ENCODE measurements at places on chromosomes 6 and 20.

DNA sequence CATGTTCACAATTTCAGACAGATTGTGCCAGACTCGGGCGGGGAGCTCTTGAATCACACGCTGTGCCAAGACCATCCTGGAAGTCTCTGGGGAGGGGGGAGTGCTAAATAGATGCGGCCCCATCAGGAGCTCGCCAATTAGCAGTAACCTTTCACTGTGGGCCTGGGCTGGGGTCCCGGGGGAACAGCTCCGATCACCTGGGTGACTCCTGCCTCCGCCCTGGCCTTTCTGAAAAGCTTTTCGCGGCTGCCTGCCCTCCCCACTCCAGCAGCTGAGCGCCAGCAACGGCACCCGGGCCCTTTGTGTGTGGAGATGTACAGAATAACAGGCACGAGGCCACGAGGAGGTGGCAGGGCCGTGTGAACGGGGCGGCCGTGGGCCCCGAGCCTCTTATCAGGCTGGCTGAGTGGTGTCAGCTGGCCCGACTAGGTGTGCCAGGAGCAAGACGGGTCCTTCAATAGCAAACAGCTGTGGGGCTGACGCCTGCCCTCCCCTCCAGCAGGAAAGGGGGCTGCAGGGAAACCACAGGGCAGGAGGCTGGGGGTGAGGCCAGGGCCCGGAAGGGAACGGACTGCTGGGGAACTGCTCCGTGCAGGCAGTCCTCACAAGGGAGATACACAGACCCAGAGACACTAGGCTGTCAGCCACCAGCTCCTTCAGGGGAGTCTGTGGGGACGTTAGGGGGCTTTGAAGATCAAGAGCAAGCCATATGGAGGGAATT is 56.8 kb downstream of the NOL4L start:
- no peak for DNase-seq

GRCh38 chr20:1313236-1313964 is 15.5 kb downstream of the SDCBP2 start:
- peak; percentile 35 for DNase-seq

DNA sequence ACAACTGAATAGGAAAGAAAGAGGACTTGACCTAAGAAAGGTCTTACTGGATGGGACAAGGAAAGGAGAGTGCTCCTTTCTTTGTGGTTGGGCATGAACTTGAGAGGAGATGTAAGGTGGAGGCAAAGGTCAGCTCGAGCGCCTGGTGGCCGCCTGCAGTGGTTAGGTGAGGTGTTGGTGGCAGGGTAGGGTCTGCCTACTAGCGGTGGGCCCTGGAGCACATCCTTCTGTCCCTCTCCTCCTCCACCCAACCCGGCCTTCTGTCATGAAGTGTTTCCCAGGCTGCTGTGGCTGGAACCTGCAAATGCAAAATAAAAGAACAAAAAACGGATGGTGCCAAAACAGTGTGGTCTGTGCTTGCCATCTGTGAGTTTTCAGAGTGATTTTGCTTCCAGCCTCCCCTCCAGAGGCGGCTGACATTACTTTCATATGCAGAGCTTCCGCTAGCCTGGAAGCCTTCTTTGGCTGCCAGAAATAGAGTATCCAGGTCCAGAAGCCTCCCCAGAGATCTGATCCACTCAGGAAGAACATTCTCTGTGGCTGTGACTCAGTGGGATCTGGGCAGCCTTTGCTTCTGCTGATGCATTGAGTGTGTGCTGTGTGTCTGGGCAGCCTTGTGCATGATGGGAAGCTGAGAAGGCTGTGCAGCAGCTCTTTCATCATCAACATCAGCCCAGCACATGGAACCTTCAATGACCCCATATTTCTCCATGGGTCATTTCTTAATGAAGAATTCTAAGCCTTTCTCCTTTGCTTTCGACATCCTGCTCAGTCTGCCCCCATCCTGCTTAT is 79.8 kb upstream of the FAM184A start:
- DNase-seq = peak; percentile 83

DNA sequence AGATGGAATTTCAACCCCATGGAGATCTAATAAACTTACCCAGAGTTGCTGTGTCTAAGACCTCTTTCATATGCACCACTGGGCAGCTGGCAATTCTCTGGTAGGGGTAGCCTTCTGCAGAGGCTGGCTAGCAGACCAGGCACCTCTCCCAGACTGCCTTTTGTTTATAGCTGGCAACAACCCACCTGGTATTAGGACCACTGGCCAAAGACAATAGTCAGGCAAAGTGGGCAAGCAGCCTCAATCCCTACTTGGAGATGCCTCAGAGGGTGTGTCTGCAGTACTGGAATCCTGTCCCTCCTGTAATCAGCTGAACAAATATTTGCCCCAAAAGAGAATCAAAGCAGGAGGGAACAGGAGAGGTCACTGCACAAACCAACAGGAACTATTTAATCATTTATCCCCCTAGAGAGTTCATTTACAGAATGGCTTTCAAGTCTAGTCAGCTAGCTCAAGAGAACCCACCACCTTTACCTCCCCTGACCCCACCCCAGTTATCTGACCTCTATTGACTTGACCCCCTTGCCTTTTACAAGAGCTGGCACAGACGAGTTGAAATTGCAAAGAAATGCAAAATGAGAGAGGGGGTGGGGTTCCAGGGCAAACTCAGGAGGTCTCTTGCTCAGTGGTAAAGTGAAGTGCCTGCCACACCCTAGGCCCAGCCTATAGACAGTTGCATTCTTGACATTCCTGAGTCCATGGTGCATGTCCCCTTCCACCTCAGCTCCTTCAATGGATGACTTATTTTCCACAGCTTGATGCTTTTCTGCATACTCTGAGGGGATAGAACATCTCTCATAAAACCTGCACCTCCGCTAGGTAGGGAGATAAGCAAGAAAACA is 2.8 kb downstream of the BCL2L1 start:
- no peak for DNase-seq

- no peak for DNase-seq
These were observed 156.0 kb downstream of the DST start for GRCh38 chr6:56486681-56487080.

DNA sequence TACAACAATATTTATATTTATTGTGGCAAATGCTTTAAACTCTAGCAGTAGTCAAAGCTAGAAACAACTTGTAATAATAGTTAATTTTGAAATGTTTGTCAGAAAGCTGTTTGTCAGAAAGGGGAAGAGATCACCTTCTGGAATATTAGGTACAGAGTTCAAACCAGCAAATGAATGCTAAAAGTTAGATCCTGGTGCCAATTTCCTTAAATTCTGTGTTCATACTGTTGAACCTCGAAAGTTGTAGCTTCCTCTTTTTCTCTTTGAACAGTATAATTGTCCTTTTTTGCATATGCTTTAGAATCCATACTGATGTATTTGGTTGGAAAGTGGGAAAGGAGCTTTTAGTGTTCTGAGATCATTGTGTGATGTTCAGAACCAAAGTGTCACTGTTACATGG is 22.4 kb downstream of the ITCH start:
- no peak for DNase-seq

DNA sequence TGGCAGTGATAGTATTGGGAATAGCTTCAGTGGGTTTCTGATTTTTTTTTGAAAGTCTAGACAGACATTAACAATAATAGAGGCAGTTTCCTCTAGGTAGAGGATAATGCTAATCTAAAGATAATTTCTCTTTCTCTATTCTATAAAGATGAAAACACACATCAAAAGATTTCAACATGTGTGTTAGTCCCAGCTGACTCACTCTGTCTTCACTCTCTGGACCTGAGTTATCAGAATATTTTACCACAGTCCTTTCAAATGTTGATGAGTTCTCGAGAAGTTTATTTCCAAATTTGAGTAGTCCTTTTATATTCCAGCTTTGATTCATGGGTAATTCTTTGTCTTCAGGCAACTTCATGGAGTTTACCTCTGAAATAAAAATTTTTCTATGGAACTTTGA is 17.1 kb downstream of the RPRD1B start:
- DNase-seq = no peak

- no peak for DNase-seq
These were observed 174.2 kb upstream of the HDAC2 start for GRCh38 chr6:114144887-114145851.

- no peak for DNase-seq
These were observed 72.8 kb downstream of the MAP3K5 start for GRCh38 chr6:136719280-136720044.

DNA sequence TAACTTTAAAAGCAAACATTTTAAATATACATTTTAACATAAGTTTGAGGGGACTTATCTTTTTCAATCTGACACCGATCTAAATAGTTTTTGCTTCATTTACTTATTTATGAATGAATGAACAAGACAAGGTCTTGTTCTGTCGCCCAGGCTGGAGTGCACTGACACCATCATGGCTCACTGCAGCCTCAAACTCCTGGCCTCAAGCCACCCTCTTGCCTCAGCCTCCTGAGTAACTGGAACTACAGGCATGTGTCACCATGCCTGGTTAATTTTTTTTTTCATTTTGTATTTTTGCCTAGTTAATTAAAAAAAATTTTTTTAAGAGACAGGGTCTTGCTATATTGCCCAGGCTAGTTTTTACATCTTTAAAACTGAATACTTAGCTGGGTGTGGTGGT is 25.4 kb downstream of the FBXO9 start:
- no peak for DNase-seq

Data from AG09319 (cell line).